Esophagus muscularis mucosa (tissue), 4 donors: ENCODE measurements at places on chromosomes 16 and 17. TPM values are rescaled to one million over a fixed set of nuclear protein-coding genes. Genes with fewer than 3 reads are reported as not detected.

The KRTAP1-5 gene
- total RNA-seq = not detected

The MYH13 gene
- not detected for total RNA-seq

The RGS11 gene
- 12.3 TPM for total RNA-seq

The KRTAP2-1 gene
- not detected for total RNA-seq

The EFCAB3 gene
- total RNA-seq = not detected

The HS3ST3A1 gene
- total RNA-seq = 5.7 TPM

The CDRT15L2 gene
- total RNA-seq = not detected

The SOST gene
- total RNA-seq = not detected

The CCL23 gene
- 2.9 TPM for total RNA-seq

The TPSB2 gene
- total RNA-seq = 7.5 TPM

The KRTAP4-2 gene
- total RNA-seq = not detected

The ABI3 gene
- total RNA-seq = 8.9 TPM

The CBFA2T3 gene
- 2.0 TPM for total RNA-seq

The UTS2R gene
- not detected for total RNA-seq

The ELMO3 gene
- 0.52 TPM for total RNA-seq

The CCL22 gene
- not detected for total RNA-seq

The ZG16B gene
- not detected for total RNA-seq

The CCL5 gene
- total RNA-seq = 2.8 TPM

The COG4 gene
- total RNA-seq = 40.0 TPM

The YPEL3 gene
- 222 TPM for total RNA-seq

The TPSG1 gene
- total RNA-seq = 1.5 TPM

The BOLA2 gene
- total RNA-seq = 12.1 TPM

The PRSS33 gene
- not detected for total RNA-seq

The TEKT5 gene
- not detected for total RNA-seq

The TMC7 gene
- 0.17 TPM for total RNA-seq

The HES7 gene
- total RNA-seq = not detected

The SYT17 gene
- total RNA-seq = 8.7 TPM

The OSBPL7 gene
- 2.0 TPM for total RNA-seq

The TAC4 gene
- total RNA-seq = not detected

The CCL16 gene
- not detected for total RNA-seq

The BEAN1 gene
- 0.50 TPM for total RNA-seq

The CREBBP gene
- total RNA-seq = 71.7 TPM

The TRIM72 gene
- not detected for total RNA-seq

The CASKIN1 gene
- 0.32 TPM for total RNA-seq

The STAC2 gene
- not detected for total RNA-seq
